Thymus (tissue), 14 donors: ENCODE measurements at places on chromosomes 2 and 18.

- DNase-seq: no peak
Observed at GRCh38 chr18:24417480-24417879, 9.0 kb upstream of the IMPACT start.

DNA sequence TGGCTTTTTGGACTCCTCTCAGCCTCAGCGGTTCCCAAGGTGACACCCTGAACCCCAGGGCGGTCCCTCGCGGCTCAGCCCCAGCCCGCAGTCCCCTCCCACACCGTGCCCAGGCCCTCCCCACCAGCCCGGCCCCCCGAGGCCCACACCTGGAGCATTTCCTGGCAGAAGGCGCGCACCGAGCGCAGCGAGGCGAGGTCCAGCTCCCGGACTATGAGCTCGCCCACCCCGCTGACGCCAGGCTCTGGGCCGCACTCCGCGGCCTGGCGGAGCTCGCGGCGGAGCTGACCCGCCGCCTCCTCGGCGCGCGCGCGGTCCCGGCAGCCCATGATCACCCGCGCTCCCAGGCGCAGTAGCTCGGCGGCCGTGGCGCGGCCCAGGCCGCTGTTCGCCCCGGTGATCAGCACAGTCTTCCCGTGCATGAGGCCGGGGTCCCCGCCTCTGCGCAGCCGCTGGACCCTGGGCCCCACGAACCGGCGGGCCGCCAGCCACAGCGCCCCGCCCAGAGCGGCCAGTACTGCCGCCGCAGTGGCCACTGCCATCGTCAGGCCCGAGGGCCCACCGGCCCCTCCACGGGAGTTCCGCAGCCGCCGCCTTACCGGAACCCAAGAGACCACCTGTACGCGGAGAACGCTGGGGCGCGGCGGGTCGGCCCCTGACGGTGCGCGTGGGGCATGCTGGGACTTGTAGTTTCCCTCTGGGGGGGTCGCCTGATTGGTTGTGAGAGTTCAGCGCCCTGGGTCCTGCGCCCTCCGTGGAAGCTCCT, at the start of gene RDH14:
Gene RDH14 (minus strand): TSS at position 623 of the 766 bp plus-strand sequence. CDS start 81 bp downstream, at position 542.
- DNase-seq: peak; percentile 88

- peak; percentile 71 for DNase-seq
Observed at GRCh38 chr2:43052204-43052943, 174.0 kb downstream of the ZFP36L2 start.

GRCh38 chr2:17232776-17233556, 285.3 kb downstream of the RAD51AP2 start:
- no peak for DNase-seq

GRCh38 chr18:8571399-8571798, 37.8 kb upstream of the RAB12 start:
- no peak for DNase-seq
